ENCODE measurements at places on chromosomes 1 and 21. TPM values are rescaled to one million over a fixed set of nuclear protein-coding genes. Genes with fewer than 3 reads are reported as not detected.

Gene CFAP45
- 0.41 TPM for total RNA-seq

Gene TFAP2E
- total RNA-seq, result 9.8 TPM

Gene SPRR5
- not detected for total RNA-seq

DNA sequence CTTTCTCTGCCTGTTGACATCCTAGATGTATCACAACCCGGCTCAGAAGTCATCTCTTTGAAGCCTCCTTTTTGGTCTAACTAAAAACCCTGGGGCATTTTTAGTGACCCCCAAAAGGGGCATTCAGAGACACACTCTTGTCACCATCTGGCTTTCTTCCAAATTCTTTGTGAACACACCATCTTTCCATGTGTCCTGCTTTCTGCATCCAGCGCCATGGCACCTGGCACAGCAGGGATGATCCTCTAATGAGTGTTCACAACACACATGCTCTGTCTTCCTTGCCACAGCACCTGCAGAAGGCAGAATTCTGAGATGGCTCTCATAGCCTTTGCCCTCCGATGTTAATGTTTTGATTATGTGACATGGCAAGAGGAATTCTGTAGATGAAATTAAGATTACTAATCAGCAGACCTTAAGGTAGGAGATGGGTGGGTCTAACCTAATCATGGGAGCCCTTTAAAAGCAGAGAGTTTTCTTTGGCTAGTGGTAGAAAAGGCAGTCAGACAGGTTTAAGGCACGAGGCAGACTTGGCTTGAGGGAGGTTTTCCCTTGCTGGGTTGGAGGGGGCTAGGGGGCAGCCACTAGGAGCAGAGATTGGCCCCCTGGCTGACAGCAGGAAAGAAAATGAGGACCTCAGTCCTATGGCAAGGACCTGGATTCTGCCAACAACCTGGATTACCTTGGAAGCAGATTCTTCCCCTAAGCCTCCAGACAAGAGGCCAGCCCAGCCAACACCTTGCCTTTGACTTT is 4.9 kb upstream of the TMEM61 start:
- no peak for DNase-seq
- H3K4me1 ChIP-seq, result peaks cover 38% of the 10 kb centered on the region
- no peak overlapping the region for H3K4me3 ChIP-seq
- no peak overlapping the region for H3K27ac ChIP-seq

Gene SPRR1B
- not detected for total RNA-seq

DNA sequence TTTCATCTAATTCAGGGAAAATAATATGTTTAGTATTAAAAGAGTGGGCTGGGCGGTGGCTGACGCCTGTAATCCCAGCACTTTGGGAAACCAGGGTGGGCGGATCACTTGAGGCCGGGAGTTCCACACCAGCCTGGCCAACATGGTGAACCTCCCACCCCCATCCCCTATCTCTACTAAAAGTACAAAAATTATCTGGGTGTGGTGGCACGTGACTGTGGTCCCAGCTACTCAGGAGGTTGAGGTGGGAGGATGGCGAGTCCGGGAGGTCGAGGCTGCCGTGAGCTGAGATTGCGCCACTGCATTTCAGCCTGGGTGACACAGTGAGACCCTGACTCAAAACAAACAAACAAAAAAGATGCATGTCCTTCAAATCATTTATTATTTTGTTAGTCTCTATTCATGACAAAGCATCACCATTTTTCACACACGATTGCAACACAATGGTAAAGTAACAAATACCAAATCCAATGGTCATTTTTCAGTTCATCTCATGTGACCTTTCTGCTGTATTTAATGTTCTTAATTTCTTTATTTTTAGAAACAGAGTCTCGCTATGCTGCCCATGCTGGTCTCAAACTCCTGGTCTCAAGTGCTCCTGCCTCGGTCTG is 1.0 kb downstream of the MSH4 start:
- H3K36me3 ChIP-seq, result peaks cover 41% of the 10 kb centered on the region
- H3K27ac ChIP-seq, result no peak overlapping the region
- H3K4me1 ChIP-seq, result no peaks in the 10 kb centered on the region
- no peak overlapping the region for H3K4me3 ChIP-seq
- no peak for DNase-seq

Gene THRAP3
- 131 TPM for total RNA-seq

DNA sequence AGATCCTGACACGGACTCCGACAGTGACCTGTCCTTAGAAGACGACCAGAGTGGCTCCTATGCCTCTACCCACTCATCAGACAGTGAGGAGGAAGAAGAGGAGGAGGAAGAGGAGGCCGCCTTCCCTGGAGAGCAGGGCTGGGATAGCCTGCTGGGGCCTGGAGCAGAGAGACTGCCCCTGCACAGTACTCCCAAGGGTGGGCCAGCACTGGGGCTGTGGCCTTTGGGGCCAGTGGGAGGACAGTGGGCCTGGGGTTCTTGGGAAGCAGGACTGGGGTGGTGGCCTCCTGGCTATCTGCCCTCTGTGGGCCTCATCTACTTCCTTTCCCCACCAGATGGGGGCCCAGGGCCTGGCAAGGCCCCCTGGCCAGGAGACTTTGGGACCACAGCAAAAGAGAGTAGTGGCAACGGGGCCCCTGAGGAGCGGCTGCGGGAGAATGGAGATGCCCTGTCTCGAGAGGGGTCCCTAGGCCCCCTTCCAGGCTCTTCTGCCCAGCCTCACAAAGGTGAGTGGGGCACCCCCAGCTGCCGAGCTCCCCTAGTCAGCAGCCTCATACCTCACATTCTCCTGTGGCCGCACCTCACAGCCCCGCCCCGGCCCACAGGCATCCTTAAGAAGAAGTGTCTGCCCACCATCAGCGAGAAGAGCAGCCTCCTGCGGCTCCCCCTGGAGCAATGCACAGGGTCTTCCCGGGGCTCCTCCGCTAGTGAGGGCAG is 10.0 kb downstream of the PSRC1 start:
- no peaks in the 10 kb centered on the region for H3K36me3 ChIP-seq
- no peak for DNase-seq
- H3K4me1 ChIP-seq, result peaks cover 50% of the 10 kb centered on the region
- H3K4me3 ChIP-seq, result no peak overlapping the region

DNA sequence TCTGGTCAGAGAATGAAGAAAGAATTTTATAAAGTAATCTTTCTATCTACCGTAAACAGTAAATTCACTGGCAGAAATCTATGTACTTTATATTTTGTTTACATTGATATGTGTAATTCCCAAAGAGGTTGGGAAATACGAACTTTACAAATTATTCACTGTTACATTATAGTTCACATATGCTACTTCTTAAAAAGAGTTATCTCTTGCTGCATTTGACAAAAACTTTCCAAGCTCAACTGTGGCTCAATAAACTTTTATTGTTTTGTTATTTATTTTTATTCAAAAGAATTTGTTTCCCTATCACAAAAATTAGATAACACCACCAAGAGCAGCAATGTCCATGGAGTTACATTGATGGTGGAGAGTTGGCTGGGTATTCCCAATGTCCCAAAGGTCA is 201.2 kb upstream of the TNR start:
- H3K36me3 ChIP-seq, result peaks cover 10% of the 10 kb centered on the region
- no peaks in the 10 kb centered on the region for H3K4me1 ChIP-seq
- H3K27ac ChIP-seq, result no peak overlapping the region
- DNase-seq, result no peak
- H3K27me3 ChIP-seq, result no peaks in the 10 kb centered on the region

GRCh38 chr1:39230261-39231190 is 26.0 kb downstream of the MACF1 start:
- H3K4me1 ChIP-seq, result no peaks in the 10 kb centered on the region
- H3K27me3 ChIP-seq, result no peaks in the 10 kb centered on the region
- H3K27ac ChIP-seq, result no peak overlapping the region

Gene CLDN8
- total RNA-seq, result not detected

DNA sequence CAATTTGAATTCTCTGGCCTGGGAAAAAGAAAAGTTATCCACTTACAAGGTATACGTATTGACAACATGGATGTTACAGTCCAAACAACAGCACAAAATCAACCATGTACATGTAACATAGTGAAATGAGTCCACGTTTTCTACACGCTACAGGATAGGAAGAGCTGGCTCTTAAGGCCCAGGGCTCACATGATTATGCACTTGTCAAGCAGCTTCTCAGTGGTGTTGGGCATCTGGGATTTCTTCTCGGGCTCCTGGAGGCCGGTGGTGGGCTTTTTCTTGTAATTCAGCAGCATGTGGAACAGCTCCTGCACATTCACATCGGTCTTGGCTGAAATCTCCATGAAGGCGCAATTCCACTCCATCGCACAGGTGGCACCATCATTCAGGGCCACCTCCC is 4.0 kb downstream of the DIRAS3 start:
- no peak for DNase-seq
- no peaks in the 10 kb centered on the region for H3K27me3 ChIP-seq
- H3K36me3 ChIP-seq, result no peaks in the 10 kb centered on the region
- no peak overlapping the region for H3K27ac ChIP-seq

- no peaks in the 10 kb centered on the region for H3K27me3 ChIP-seq
- no peak for DNase-seq
- H3K4me3 ChIP-seq, result no peak overlapping the region
Measured at GRCh38 chr1:229336345-229336744, 6.5 kb downstream of the CCSAP start.

DNA sequence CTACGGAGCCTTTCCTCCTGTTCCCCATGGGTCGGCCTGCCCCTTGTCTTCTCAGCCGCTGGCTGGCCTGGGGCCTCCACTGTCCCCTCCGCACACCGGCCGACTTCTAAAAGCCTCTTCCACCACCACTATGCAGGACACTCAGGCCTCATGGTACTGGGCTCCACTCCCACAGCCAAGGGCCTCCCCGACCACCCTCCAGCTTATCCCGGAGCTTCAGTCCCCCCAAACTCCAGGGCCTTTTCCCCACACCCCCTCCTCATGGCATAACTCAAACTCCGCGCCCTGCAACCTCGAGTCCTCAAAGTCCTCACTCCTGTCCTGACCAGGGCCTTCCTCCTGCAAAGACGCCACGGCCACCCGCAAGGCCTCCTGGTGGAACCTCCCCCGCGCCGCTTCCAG is 2.0 kb downstream of the LRRC41 start:
- DNase-seq, result no peak
- peak overlapping the region; percentile 98 for H3K27ac ChIP-seq
- peaks cover 8% of the 10 kb centered on the region for H3K4me1 ChIP-seq
- peak overlapping the region; percentile 80 for H3K4me3 ChIP-seq

GRCh38 chr1:117809764-117810163 is 119.7 kb downstream of the GDAP2 start:
- no peaks in the 10 kb centered on the region for H3K27me3 ChIP-seq
- H3K36me3 ChIP-seq, result no peaks in the 10 kb centered on the region
- no peak overlapping the region for H3K4me3 ChIP-seq
- DNase-seq, result no peak

Gene DNALI1
- 10.0 TPM for total RNA-seq

DNA sequence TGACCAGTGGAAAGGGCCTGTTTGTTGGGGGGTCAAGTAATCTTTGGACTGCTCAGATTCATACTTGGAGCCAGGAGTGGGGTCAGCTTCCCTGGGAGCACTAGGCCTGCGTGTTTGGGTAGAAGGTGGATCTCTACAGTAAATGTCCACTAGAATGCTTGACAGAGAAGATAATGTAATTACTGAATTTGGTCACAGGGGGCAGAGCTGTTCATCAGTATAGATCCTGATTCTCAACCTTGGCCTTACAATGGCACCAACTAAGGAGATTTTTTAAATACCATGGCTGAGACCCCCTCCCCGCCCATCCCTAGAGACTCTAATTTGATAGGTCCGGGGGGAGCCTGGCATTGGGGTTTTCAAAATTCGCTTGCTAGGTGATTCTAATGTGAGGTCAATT is 217.5 kb upstream of the PLXNA2 start:
- H3K36me3 ChIP-seq, result no peaks in the 10 kb centered on the region
- H3K4me3 ChIP-seq, result no peak overlapping the region
- no peak for DNase-seq

GRCh38 chr1:37478451-37478881 is 4.1 kb downstream of the ZC3H12A start:
- H3K36me3 ChIP-seq, result peaks cover 38% of the 10 kb centered on the region
- DNase-seq, result no peak
- H3K4me3 ChIP-seq, result no peak overlapping the region
- no peaks in the 10 kb centered on the region for H3K27me3 ChIP-seq
- H3K27ac ChIP-seq, result no peak overlapping the region

DNA sequence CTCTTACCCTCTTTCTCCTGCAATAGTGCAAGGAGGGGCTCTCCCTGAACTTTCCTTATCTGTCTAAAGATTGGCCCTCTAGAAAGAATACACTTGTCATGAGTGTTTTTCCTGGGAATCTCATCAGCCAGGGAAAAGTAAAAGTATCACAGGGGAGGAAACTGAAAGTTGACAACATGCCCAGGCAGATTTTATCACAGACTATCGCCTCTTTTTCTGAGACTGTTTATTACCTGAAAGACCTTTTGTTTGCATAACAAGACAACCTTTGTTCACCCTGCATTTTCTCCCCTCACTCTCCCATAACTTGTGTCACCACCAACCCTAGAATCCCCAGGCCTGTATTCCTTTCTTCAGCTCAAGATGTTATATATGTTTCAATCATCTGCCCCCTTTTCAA is 794.7 kb upstream of the ADAMTS5 start:
- H3K27me3 ChIP-seq, result no peaks in the 10 kb centered on the region
- no peaks in the 10 kb centered on the region for H3K4me1 ChIP-seq
- no peaks in the 10 kb centered on the region for H3K36me3 ChIP-seq
- DNase-seq, result no peak

DNA sequence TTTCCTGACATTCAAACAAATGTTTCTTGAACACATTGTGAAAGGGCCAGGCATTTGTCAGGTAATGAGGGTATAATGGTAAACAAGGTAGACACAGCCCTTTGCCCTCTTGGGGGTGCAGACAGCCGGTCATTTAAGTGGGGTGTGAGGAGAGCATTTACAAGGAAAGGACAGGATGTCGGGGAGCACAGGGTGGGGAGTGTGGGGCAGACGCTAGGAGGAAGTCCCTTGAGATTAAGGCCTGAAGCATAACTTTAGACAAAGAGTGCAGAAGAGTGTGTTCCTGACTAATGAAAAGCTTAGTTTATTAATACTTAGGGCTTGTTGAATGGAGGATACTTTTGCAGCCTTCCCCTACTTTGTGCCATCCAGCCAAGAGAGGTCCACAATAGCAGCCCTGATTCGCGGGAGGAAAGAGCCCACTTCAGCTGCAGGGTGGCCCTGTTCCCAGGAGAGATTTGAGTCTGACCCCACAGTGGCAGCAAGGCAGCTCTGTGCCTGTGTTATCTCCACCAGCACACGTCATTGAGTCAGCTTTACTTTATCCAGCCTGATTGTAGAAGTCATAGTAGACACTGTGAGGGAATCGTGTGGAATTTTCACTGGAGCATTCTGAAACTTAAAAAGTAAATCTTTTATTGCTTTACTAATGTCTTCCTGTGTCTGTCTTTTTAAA is 35.1 kb downstream of the MPZL1 start:
- H3K36me3 ChIP-seq, result no peaks in the 10 kb centered on the region
- DNase-seq, result no peak
- H3K27ac ChIP-seq, result no peak overlapping the region

Gene PYCR2
- 46.0 TPM for total RNA-seq

All from SJCRH30 (cell line).